Esophagus muscularis mucosa (tissue), 4 donors: ENCODE measurements at places on chromosomes 7 and 10. TPM values are rescaled to one million over a fixed set of nuclear protein-coding genes. Genes with fewer than 3 reads are reported as not detected.

- DNase-seq = no peak
- H3K27me3 ChIP-seq = no peaks in the 10 kb centered on the region
- H3K4me3 ChIP-seq = no peak overlapping the region
- no peaks in the 10 kb centered on the region for H3K4me1 ChIP-seq
- H3K36me3 ChIP-seq = no peaks in the 10 kb centered on the region
- no peak overlapping the region for H3K27ac ChIP-seq
Measured at GRCh38 chr7:128381161-128381821, 19.8 kb upstream of the PRRT4 start.

DNA sequence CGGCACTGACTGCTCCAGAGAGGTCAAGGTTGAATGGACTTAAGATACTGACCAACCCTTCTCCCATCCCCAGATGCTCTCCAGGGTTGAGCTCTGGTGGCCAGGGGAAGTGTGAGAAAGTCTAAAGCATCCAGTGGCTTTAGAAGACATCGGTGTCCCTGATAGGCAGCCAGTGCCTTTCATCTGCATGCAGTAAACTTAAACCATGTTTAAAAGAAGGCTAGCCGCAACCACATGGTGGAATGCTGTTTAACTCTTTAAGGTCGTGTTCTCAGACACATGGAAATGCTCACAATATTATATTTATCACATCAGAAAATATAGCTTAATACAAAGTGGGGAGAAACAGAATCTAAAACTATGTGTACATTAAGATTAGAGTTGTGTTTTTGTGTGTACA is 137.0 kb downstream of the CNNM2 start:
- peaks cover 14% of the 10 kb centered on the region for H3K4me1 ChIP-seq
- H3K4me3 ChIP-seq = no peak overlapping the region
- no peak for DNase-seq

GRCh38 chr7:77316219-77316978 is 99.8 kb downstream of the GSAP start:
- no peak overlapping the region for H3K4me3 ChIP-seq
- no peak overlapping the region for H3K27ac ChIP-seq
- peaks cover 45% of the 10 kb centered on the region for H3K4me1 ChIP-seq
- no peaks in the 10 kb centered on the region for H3K27me3 ChIP-seq

- H3K36me3 ChIP-seq = no peaks in the 10 kb centered on the region
- no peaks in the 10 kb centered on the region for H3K27me3 ChIP-seq
- no peak overlapping the region for H3K27ac ChIP-seq
- DNase-seq = no peak
- no peak overlapping the region for H3K4me3 ChIP-seq
Measured at GRCh38 chr7:111339006-111339405, 223.3 kb downstream of the IMMP2L start.

DNA sequence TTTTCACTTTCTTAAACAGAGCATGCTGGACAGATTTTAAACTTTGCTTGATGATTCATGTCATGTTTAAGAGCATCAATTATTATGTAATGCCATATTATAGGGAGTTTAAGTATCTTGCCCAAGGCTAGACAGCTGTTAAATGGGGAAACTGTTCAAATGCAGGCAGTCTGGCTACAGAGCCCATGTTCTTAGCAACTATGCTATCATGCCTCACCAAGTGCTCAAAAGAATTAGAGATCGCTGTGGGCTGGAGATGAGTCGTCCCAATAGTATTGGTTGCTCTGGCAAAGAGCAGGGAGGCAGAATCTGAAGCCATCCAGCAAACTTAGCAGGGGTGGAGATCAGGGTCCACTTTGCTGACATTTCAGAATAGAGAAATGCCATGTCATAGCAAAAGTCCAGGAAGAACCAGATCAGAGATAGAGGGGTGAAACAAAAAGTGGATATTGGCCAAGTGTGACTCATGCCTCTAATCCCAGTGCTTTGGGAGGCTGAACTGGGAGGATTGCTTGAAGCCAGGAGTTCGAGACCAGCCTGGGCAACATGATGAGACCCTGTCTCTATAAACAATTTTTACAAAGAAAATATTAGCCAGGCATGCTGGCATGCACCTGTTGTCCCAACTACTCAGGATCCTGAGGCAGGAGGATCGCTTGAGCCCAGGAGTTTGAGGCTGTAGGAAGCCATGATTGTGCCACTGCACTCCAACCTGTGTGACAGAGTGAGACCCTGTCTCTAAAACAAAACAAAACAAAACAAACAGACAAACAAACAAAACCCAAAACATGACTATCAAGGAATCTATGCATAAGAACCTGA is 57.8 kb downstream of the BAMBI start:
- no peaks in the 10 kb centered on the region for H3K36me3 ChIP-seq
- no peak for DNase-seq
- H3K27me3 ChIP-seq = no peaks in the 10 kb centered on the region
- H3K4me1 ChIP-seq = no peaks in the 10 kb centered on the region
- no peak overlapping the region for H3K4me3 ChIP-seq

- H3K27me3 ChIP-seq = no peaks in the 10 kb centered on the region
- H3K4me1 ChIP-seq = peaks cover 40% of the 10 kb centered on the region
- H3K36me3 ChIP-seq = no peaks in the 10 kb centered on the region
- DNase-seq = peak; percentile 93
- peak overlapping the region; percentile 49 for H3K27ac ChIP-seq
- no peak overlapping the region for H3K4me3 ChIP-seq
Measured at GRCh38 chr10:44198780-44199097, 186.2 kb downstream of the CXCL12 start.

GRCh38 chr7:5077740-5078139 is 32.1 kb downstream of the RBAK start:
- H3K36me3 ChIP-seq = no peaks in the 10 kb centered on the region
- H3K4me1 ChIP-seq = peaks cover 3% of the 10 kb centered on the region
- no peak overlapping the region for H3K4me3 ChIP-seq
- no peak overlapping the region for H3K27ac ChIP-seq
- no peaks in the 10 kb centered on the region for H3K27me3 ChIP-seq

GRCh38 chr10:5814110-5815107 is 1.2 kb upstream of the GDI2 start:
- H3K27ac ChIP-seq = peak overlapping the region; percentile 98
- H3K4me1 ChIP-seq = peaks cover 38% of the 10 kb centered on the region
- H3K27me3 ChIP-seq = no peaks in the 10 kb centered on the region
- DNase-seq = no peak

DNA sequence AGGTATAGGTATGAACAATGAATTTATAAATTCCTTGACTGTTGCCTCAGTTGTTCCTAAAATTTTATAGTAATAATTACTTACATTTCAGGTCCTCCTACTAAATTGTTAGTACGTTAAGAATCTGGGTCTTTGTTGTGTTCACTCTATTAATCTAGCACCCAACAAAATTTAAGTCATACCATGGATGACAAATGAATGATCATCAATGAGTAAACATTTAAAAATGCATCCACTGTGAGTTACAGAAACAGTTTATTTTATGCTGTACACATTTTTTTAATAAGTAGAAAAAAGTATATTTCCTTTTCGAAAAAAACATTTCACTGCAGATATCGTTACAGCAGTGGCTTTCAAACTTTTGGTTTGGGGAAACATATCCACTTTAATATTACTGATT is 265.2 kb downstream of the PCLO start:
- H3K27me3 ChIP-seq = no peaks in the 10 kb centered on the region
- H3K4me3 ChIP-seq = no peak overlapping the region

- no peak overlapping the region for H3K27ac ChIP-seq
- H3K4me3 ChIP-seq = no peak overlapping the region
- no peaks in the 10 kb centered on the region for H3K36me3 ChIP-seq
- DNase-seq = no peak
- peaks cover 18% of the 10 kb centered on the region for H3K27me3 ChIP-seq
Measured at GRCh38 chr10:71210542-71210871, 1.9 kb upstream of the UNC5B start.

- no peak overlapping the region for H3K27ac ChIP-seq
- no peaks in the 10 kb centered on the region for H3K36me3 ChIP-seq
- no peaks in the 10 kb centered on the region for H3K27me3 ChIP-seq
- H3K4me3 ChIP-seq = no peak overlapping the region
- no peak for DNase-seq
- no peaks in the 10 kb centered on the region for H3K4me1 ChIP-seq
Measured at GRCh38 chr7:12879139-12879538, 191.7 kb downstream of the ARL4A start.

DNA sequence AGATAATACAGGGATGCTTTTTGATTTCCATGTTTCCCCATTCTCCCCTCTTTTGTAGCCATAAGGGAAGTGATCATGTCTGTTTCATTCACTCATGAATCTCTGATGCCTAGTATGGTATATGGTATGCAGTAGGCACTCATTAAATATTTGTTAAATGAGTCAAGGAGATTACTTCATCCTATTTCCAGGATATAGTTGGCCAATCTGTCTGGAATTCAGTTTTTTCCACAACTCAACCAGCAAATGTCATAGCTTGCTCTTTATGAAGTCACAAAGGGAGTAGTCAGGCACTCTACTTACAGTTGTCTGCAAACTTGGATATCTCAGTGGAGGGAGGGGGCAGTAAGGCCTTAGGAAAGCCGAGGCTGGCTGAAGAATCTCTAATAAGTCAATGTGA is 853.6 kb downstream of the LRMDA start:
- no peaks in the 10 kb centered on the region for H3K36me3 ChIP-seq
- H3K27ac ChIP-seq = no peak overlapping the region
- peaks cover 30% of the 10 kb centered on the region for H3K4me1 ChIP-seq
- no peaks in the 10 kb centered on the region for H3K27me3 ChIP-seq
- no peak for DNase-seq

- no peak for DNase-seq
- H3K36me3 ChIP-seq = no peaks in the 10 kb centered on the region
- no peaks in the 10 kb centered on the region for H3K27me3 ChIP-seq
- H3K4me1 ChIP-seq = no peaks in the 10 kb centered on the region
- no peak overlapping the region for H3K27ac ChIP-seq
- no peak overlapping the region for H3K4me3 ChIP-seq
Measured at GRCh38 chr7:152086513-152086912, 61.0 kb downstream of the GALNT11 start.

DNA sequence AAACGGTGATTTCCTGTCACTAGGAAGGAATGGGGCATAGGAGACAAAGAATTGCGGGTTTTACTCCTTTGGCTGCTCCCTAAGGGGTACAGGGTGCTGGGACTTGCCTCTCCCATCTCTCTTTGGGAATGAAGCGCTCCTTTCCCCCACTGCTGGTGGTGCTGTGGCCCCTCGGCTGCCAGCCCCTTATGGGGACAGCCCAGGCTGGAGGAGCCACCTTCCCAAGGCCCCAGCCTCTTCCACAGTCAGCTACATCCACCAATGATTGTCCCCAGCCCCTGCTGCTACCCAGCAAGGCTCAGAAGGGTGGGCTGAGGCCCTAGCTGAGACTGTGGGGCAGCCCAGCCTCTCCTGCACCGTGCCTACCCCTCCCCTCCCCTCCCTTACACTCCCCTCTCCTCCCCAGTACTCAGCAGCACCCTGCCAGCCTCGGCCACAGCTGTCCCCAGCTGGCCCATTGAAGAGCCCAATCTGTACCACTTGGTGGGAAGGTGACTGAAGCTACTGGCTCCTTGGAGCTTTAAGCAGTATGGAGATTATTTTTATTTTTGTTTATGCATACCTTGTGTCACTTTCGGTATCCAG is 19.0 kb downstream of the PRKAG2 start:
- no peaks in the 10 kb centered on the region for H3K27me3 ChIP-seq
- no peak for DNase-seq
- peaks cover 8% of the 10 kb centered on the region for H3K4me1 ChIP-seq
- H3K27ac ChIP-seq = no peak overlapping the region

DNA sequence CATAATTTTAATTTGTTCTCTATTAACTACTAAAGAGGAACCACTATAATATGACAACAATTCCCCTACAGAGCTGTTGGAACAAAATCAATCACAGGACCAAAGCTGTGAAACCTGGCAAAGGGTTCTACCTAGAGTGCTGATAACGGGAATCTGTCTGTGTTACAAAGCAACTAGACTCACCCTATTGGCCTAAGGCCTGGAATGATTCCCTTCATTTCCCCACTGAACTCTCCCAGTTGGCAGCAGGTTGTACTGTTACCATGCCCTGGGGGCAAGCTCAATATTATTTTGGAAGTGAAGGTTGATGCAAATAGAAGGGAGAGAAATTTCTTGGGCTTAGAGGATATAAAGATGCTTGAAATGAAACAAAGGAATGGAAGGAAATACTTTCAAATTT is 81.8 kb downstream of the SEMA3A start:
- H3K36me3 ChIP-seq = no peaks in the 10 kb centered on the region
- H3K27ac ChIP-seq = peak overlapping the region; percentile 33
- peaks cover 45% of the 10 kb centered on the region for H3K4me1 ChIP-seq

DNA sequence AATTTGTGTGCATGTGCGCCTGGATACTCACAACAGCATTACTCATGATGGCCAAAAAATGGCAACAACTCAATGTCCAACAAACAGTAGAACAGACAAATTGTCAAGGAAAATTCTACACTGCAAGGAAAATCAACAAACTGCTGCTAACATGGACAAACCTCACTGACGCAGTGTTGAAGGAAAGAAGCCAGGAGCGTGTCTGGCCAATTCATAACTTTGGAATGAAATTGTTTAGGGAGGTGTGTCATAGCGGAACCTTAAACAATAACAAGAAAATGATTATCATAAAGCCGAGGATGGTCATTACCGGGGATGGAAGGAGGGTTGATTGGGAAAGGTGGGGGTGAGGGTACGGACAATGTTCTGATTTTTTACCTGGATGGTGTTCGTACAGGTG is 29.1 kb downstream of the ALOX5 start:
- no peak for DNase-seq
- no peaks in the 10 kb centered on the region for H3K27me3 ChIP-seq
- H3K4me3 ChIP-seq = no peak overlapping the region
- H3K4me1 ChIP-seq = no peaks in the 10 kb centered on the region

- DNase-seq = no peak
- no peaks in the 10 kb centered on the region for H3K36me3 ChIP-seq
- H3K27me3 ChIP-seq = peaks cover 96% of the 10 kb centered on the region
- peaks cover 58% of the 10 kb centered on the region for H3K4me1 ChIP-seq
- H3K4me3 ChIP-seq = no peak overlapping the region
- no peak overlapping the region for H3K27ac ChIP-seq
Measured at GRCh38 chr7:1229202-1229947, 3.3 kb upstream of the UNCX start.

GRCh38 chr10:121594623-121595350 is 3.5 kb downstream of the FGFR2 start:
- H3K27me3 ChIP-seq = no peaks in the 10 kb centered on the region
- peak overlapping the region; percentile 73 for H3K4me3 ChIP-seq
- H3K36me3 ChIP-seq = no peaks in the 10 kb centered on the region
- no peak for DNase-seq
- H3K4me1 ChIP-seq = peaks cover 77% of the 10 kb centered on the region

DNA sequence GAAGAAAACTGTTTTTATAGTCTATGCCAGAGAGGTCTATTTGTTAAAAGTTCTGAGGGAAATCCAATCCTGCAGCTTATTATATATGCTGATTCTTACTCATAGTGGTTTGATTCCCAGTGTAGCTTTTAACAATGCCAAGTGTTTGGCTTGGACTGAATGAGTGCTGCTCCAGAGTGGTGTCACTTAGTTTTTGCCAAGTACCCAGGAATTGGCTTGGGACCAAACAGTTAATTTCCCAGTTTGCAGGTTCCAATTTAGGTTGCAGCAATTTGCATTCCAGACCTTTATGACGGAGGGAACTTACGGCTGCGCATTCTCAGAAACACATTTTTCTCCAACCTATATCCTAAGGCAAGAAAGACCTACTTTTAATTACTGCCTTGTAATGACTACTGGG is 32.4 kb downstream of the NSUN6 start:
- no peaks in the 10 kb centered on the region for H3K27me3 ChIP-seq
- H3K27ac ChIP-seq = no peak overlapping the region
- no peak for DNase-seq
- peaks cover 12% of the 10 kb centered on the region for H3K4me1 ChIP-seq
- H3K36me3 ChIP-seq = no peaks in the 10 kb centered on the region

Gene RSU1
- total RNA-seq = 146 TPM

Gene SPACDR
- not detected for total RNA-seq

Gene LIPK
- total RNA-seq = not detected

Gene PNLIPRP2
- total RNA-seq = not detected

Gene ABCF2
- 41.9 TPM for total RNA-seq

Gene COL1A2
- 697 TPM for total RNA-seq
